GM12865 (cell line): ENCODE measurements at places on chromosomes 11 and 22.

- DNase-seq, result no peak
Observed at GRCh38 chr11:72634472-72635095, 39.6 kb downstream of the PDE2A start.

DNA sequence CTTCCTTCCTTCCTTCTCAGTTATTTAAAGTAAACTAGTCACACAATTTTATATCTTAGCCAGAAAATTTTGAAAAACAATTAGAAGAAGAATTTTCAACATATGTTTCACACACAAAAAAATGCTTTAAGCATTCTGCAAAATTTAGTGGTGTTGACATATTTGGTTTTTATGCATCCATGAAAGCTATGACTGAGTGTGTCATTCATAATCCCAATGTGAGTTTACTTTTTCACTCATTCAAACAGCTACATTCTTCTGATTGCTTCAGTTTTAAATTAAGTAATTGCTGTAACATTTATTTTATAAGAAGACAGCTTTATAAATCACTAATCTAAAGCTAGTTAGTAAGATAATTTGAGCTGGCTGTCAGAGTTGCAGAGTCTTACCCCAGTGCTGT, 453.5 kb downstream of the LRRC4C start:
- no peak for DNase-seq

GRCh38 chr11:105609832-105610781, at the start of gene GRIA4:
TSS of gene GRIA4 (plus strand) at chr11:105610073. CDS start at chr11:105610998, 925 bp downstream.
- DNase-seq, result no peak

- DNase-seq, result no peak
Observed at GRCh38 chr11:95294701-95295100, 63.7 kb upstream of the SESN3 start.

- DNase-seq, result no peak
Observed at GRCh38 chr22:23008896-23009295, 61.4 kb upstream of the GNAZ start.

DNA sequence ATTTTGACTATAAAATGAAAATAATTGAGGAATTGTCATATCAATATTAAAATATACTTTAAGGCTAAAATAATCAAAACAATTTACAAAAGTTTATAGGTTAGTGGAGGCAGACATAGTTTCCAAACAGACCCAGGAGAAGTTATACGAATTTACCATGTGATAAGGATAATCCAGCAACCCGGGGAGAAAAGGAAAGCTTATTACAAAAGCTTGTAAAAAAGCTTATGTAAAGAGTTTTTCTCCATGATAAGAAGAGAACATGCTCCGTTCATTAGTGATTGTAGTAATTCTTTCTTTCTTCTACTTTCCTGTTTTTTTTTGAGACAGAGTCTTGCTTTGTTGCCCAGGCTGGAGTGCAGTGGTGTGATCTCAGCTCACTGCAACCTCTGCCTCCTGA, 79.0 kb downstream of the ATXN10 start:
- no peak for DNase-seq

GRCh38 chr11:128660947-128661346, 32.9 kb upstream of the FLI1 start:
- no peak for DNase-seq

GRCh38 chr22:28977060-28977459, 84.6 kb downstream of the C22orf31 start:
- DNase-seq, result no peak

GRCh38 chr11:119863851-119864601, 135.0 kb upstream of the NECTIN1 start:
- DNase-seq, result no peak

GRCh38 chr11:66101066-66101464, 31.0 kb downstream of the PACS1 start:
- peak; percentile 29 for DNase-seq
